ENCODE measurements at places on chromosomes 4 and X. TPM values are rescaled to one million over a fixed set of nuclear protein-coding genes. Genes with fewer than 3 reads are reported as not detected.

UGT2A1 gene
- not detected for polyA plus RNA-seq

RAB39B gene
- polyA plus RNA-seq, result 0.50 TPM

MND1 gene
- not detected for polyA plus RNA-seq

TMEM154 gene
- 3.8 TPM for polyA plus RNA-seq

NSUN7 gene
- polyA plus RNA-seq, result 21.7 TPM

MAGEB1 gene
- not detected for polyA plus RNA-seq

HTN3 gene
- not detected for polyA plus RNA-seq

RAB9B gene
- 0.27 TPM for polyA plus RNA-seq

SGMS2 gene
- polyA plus RNA-seq, result 24.1 TPM

PDCL2 gene
- not detected for polyA plus RNA-seq

CFAP99 gene
- polyA plus RNA-seq, result not detected

MCF2 gene
- polyA plus RNA-seq, result 0.21 TPM

LAGE3 gene
- 25.5 TPM for polyA plus RNA-seq

FRAS1 gene
- polyA plus RNA-seq, result not detected

DACH2 gene
- polyA plus RNA-seq, result 0.19 TPM

PABPC5 gene
- 0.54 TPM for polyA plus RNA-seq

FREM3 gene
- not detected for polyA plus RNA-seq

NOX1 gene
- polyA plus RNA-seq, result 6.4 TPM

WNK3 gene
- polyA plus RNA-seq, result not detected

RBM41 gene
- 7.6 TPM for polyA plus RNA-seq

FRMD7 gene
- polyA plus RNA-seq, result not detected

ZNF630 gene
- polyA plus RNA-seq, result 3.3 TPM

CAMK2D gene
- 26.6 TPM for polyA plus RNA-seq

SOWAHB gene
- polyA plus RNA-seq, result 5.1 TPM

CXCL11 gene
- polyA plus RNA-seq, result not detected

SATL1 gene
- polyA plus RNA-seq, result 0.15 TPM

SERTM2 gene
- polyA plus RNA-seq, result 0.03 TPM

HMGB3 gene
- 53.7 TPM for polyA plus RNA-seq

EVC2 gene
- 0.27 TPM for polyA plus RNA-seq

ERAS gene
- 0.09 TPM for polyA plus RNA-seq

BCLAF3 gene
- polyA plus RNA-seq, result 2.3 TPM

ASB9 gene
- 0.67 TPM for polyA plus RNA-seq

CCDC149 gene
- 2.9 TPM for polyA plus RNA-seq

NUP54 gene
- 13.5 TPM for polyA plus RNA-seq

Data from small intestine (tissue), 16 donors.